A673 (cell line): ENCODE measurements at places on chromosomes 16 and 17. TPM values are rescaled to one million over a fixed set of nuclear protein-coding genes. Genes with fewer than 3 reads are reported as not detected.

GRCh38 chr17:21085707-21086106 lies 41.1 kb upstream of the DHRS7B start:
- no peak for DNase-seq

Gene MYH1
- 0.39 and 0.46 TPM in 2 replicates for total RNA-seq

Gene TBC1D28
- not detected in 2 replicates for total RNA-seq

GRCh38 chr17:7281953-7282751 lies 634 bp downstream of the SLC2A4 start:
- DNase-seq: no peak

DNA sequence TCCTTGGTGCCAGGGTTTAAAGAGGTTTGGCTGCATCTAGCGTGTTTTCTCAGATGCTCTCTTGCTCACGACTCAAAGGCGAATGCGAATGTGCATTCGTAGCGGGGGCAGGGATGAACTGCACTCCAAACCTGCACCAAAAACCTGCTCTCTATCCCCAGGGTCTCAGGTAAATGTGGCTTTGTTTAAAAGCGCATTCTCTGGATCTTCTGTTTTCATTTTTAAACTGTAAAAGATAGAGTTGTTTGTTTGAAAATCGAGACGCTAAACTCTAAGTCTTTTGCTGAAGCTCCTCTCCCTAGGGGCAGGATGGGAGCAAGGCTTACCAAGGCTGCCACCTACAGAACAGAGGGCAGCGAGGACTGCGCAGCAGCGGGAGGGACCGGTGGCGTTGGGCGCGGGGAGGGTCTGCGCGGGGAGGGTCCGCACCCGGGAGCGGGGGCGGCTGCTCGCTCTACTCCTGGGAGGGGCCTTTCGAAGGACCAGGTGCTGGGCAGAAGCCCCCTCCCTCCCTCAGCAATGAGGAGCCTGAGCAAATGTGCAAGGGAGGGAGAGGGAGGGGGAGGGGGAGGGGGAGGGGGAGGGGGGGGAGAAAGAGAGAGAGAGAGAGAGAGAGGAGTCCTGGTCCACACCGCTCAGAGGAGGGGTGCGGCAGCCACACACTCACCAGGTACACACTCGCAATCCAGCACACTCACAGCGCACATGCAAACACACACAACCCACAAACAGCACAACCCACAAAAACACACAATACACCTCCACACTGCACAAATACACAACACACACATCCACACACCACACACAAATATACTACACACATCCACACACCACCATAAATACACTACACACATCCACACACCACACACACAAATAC lies 142.8 kb downstream of the GRIN2A start:
- DNase-seq: peak; percentile 27

GRCh38 chr16:27649021-27649420 lies 99.1 kb downstream of the KATNIP start:
- no peak for DNase-seq

DNA sequence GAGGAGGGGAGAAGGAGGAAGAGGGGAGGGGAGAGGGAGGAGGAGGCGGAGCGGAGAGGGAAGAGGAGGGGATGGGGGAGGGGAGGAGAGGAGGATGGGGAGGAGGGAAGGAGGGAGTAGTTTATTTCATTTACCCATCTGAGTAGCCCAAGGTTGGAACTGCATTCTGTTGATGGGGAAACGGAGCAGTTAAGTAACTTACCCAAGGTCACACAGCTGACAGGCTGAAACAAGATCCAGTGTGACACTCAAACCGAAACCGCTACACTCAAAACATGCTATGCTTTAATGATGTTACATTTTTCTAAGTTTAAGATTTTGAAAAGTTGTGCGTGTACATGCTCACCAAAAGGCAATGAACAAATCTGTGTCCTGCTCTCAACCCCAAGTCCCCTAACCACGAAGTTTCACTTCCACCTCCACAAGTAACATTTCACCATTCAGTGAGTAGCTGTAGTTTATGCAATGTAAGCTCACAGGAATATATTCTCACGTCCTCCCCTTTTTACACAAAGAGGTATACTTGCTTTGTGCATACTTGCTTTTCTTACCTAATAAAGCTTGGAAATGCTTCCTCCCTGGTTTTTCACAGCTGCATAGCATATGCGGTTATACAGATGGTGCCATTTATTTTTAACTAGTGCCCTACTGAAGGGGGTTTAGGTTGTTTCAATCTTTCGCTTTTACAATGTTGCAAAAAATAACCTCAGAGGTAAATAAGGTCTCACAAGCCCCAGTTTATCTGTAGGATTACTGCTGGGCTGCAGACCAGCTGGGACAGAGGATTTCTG lies 275.3 kb downstream of the PARN start:
- peak; percentile 29 for DNase-seq

Gene GDPD3
- total RNA-seq: 2.5 and 4.4 TPM in 2 replicates

DNA sequence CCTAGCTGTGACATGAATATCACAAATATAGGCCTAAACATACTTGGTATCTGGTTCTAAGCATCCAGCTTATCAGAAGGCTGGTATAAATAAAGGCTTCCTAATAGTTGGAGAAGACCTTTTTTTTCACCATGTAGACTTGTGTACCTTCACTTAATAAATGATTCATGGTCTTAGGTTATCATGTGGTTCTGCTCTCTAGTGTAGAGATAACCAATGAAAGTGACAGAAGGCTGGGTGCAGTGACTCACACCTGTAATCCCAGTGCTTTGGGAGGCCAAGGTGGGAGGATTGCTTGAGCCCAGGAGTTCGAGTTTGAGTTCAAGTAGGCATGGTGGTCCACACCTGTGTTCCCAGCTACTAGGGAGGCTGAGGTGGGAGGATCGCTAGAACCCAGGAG lies 3.1 kb downstream of the DDX19A start:
- DNase-seq: no peak

Gene TEKT1
- total RNA-seq: not detected in 2 replicates

Gene KRT12
- not detected in 2 replicates for total RNA-seq
